ENCODE measurements at places on chromosomes 12 and 14.

GRCh38 chr14:29643433-29644211 is 284.0 kb downstream of the PRKD1 start:
- DNase-seq: no peak

GRCh38 chr12:30837595-30837994 is 82.8 kb upstream of the CAPRIN2 start:
- DNase-seq: no peak

DNA sequence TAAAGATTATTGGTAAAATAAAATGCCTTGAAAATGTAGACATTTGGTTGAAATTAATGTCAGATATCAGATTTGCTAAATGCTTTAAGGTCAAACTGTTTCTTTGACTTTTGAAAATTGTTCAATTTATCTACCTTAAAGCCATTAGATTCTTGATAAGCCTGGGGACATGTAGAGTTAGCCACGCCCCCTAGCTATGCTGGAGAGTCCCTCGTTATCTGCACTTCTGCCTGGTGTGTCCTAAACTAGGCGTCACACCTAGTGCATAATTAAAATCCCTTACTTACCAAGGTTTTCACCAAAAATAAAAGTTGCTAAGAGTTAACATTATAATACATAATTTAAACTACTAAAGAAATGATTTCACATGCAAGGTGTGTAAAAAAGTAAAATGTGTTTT is 79.5 kb downstream of the EGLN3 start:
- no peak for DNase-seq

DNA sequence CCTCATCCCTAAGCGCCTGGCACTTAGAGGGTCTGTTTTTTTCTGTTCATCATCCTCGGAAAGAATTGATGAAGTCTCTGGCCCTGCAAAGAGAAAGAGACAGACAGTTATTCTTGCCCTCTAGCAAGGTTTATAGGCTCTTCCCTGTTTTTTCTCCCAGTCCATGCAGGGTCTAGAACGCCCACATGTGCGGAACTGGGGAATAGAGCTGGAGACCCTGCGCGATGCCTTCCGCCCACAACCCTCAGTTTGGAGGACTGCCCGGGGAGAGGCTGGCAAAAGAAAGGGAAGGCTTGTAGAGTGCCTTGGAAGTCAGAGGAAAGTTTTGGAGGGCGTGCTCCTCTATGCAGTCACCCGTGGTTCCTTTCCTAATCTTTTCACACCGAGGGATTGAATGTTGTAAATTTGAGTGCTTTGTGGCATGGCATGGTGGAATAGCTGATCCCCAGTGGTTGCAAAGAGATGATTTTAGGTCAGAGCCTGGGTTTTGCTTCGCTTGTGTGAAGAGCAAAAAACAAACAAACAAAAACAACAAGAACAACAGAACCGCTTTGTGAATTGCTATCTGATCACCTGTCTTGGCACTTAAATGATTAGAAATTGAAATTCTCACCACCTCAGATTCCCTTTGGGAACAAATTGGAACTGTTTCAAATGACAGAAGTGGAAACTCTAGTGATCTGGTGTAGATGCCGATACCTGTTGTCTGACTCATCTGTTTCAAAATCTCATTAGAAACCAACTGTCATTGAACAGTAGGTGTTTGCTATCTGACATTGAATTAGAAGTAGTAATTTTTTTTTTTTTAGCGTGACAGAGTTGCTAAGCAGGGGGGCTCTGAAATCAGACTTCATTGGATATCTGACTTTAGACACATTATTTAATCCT is 947 bp downstream of the GAS2L3 start:
- no peak for DNase-seq

GRCh38 chr12:65147312-65147905 is 22.0 kb upstream of the LEMD3 start:
- DNase-seq: no peak

GRCh38 chr12:1305791-1306500 is 288.4 kb downstream of the FBXL14 start:
- DNase-seq: no peak

DNA sequence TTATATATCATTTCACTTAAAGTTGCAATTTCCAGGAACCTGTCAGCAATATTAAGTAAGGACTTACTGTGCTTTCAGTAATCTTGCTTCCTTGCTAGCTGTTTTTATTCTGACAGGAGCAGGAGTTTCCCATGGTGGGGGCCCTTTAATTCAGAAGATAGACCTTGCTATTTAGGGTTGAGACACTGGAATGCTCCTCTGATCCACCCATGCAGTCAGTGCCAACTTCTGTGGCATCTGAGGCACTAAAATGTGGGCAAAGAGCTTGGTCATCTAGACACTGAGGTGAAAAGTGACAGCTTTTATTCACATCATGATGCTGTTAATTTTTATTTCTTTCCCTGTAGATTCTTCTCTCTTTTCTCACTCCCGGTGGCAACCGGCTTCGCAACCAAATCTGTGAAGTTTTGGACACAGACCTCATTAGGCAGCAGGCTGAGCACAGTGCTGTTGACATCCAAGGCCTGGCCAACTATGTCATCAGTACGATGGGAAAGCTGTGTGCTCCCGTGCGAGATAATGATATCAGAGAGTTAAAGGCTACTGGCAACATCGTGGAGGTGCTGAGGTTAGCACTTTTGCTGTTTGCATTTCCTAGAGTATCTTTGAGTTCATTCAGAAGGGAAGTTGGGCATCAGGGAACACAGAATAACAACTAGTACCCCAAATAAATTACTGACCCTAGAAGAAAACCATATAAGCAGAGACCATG is 18.8 kb downstream of the TCP11L2 start:
- DNase-seq: no peak

DNA sequence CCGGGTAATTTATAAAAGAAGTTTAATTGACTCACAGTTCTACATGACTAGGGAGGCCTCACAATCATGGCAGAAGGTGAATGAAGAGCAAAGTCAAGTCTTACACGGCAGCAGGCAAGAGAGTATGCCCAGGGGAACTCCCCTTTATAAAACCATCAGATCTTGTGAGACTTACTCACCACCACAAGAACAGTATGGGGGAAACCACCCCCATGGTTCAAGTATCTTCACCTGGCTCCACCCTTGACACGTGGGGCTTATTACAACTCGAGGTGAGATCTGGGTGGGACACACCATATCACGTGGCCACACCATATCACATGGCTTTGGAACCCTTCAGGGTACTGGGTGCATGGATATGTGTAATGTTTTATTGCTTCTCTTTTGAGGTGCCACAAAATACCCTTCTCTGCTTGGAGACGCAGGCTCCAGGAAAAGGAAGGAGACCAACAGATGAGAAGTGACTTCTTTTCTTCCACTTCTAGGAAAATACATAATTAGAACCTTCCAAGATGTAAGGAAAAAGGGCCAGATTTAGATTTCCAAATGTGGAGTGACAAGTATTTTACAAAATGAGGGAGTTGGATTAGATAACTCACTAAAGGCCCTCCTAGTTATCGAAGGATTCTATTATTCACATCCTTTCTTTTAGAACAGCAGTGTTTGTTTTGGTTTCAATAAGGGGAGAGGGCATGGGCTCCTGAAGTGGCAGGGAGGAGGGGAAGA is 33.1 kb upstream of the ETFBKMT start:
- DNase-seq: no peak

GRCh38 chr12:29211696-29212095 is 62.6 kb downstream of the FAR2 start:
- no peak for DNase-seq

DNA sequence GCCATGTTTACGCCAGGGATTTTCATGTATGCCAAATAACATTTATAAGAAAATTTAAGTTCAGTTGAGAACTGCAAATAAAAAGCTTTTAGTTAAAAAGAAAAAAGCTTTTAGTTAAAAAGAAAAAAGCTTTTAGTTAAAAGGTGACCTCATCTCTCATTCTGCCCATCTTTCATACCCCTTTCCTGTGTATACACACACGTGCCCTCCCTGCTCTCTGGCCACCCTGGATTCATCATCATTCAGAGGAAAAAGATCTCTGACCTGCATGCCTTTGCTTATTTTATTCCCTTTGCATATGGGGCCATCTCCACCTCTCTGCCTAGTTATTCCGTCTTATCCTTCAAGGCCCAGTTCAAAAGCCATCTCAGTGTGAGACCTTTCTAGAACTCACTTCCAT is 38.1 kb upstream of the CDK17 start:
- no peak for DNase-seq

GRCh38 chr14:24213866-24214662 is 776 bp upstream of the CHMP4A start:
- DNase-seq: no peak

DNA sequence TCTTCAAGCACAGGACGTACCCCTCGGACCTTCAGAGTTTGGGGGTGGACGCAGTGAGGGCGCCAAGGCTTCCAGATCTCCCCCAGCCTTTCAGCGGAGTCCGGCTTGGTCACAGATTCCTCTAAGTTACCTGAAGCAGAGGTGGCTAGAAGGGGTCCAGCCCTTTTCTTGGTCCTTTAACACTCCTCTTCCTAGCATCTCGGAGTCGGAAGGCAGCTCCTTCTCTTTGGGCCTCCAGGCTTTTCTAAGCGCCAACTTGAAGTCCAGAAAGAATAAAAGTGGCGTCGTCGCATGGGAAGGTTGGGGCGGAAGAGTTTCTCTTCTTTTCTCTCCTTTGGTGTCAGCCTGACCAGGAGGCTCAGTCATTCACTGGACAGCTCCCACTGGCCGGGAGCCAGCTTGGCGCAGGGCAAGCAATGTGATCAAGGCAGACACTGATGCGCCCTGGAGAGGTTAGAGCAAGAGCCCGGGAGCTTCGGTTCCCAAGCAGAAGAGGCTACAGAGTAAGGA is 9.6 kb downstream of the OR6S1 start:
- DNase-seq: no peak

- DNase-seq: no peak
These were observed 29.0 kb downstream of the CCDC60 start for GRCh38 chr12:119363490-119363889.

DNA sequence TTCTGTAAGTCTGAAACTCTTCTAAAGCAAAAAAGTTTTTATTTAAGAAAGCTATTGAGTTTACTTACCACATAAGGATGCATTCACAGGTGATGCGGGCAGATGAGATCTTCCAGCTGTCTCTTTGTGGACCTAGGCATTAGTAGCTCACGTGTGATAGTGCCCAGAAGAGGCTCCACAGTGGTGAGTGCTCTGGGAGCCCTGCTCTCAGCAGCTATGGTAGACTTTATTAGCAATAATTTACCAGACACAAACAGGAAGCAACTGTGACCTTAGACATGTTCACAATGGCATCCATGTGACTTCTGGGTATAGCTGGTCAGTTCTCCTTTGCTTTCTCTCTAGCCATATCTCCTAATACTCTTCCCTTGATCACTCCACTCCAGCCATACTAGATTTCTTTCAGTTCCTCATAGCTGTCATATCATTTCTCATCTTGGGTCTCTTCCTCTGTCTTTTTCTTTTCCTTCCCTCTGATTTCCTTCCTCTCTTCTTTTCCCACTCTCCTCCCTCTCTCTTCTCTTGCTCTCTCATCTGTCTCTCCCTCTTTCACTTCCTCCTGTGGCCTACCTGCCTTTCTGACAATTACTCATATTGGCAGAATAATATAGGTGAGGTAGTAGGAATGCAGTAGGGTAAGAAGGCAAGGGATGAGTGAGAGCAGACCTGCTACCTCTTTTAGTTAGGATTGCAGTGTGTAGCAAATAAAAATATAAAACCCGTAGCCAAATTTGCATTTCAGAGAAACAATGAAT is 75.2 kb upstream of the SCAF11 start:
- DNase-seq: no peak

DNA sequence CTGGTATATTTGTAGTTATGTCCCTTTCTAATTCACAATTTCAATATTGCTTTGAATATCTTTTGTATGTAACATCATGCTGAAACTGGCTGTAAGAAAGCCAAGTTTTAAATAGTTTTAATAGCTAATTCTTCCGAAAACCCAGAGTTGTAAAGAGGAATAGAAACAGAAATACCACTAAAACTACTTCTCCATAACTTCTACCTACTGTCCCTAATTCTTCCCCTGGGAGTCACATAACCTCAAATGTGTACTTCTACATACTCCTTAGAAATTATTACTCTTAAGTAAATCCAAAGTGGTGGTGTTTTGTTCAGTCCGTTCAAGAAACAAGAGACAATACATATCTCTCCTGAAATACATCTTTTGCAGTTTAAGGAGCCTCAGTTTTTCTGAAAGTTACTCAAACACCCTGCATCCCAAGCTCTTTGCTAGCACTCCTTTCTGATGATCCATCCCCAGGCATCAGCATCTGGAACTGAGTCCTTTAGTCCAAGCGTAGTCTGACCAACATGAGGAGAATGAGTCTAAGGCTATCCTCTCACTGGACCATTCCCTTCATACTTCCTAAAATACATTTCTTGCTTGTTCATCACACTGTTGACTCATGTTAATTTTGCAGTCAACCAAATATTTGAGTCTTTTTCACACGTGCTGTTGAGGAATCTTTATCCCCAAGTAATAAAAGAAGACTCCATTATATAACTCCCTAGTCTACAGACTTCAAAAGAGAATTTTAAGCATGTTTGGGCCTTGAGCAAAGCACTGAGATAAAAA is 214.3 kb upstream of the NUDT4 start:
- DNase-seq: no peak

Data from kidney epithelial cell (primary cell).